ENCODE measurements at places on chromosomes 1 and 21. TPM values are rescaled to one million over a fixed set of nuclear protein-coding genes. Genes with fewer than 3 reads are reported as not detected.

AK5 gene
- total RNA-seq = not detected

TAS1R3 gene
- 0.15 TPM for total RNA-seq

FCRL3 gene
- not detected for total RNA-seq

LMOD1 gene
- not detected for total RNA-seq

ADCY10 gene
- total RNA-seq = 0.02 TPM

SELENON gene
- 3.4 TPM for total RNA-seq

HSPB7 gene
- not detected for total RNA-seq

ABL2 gene
- total RNA-seq = 6.0 TPM

S100A7A gene
- not detected for total RNA-seq

NBPF4 gene
- not detected for total RNA-seq

- peak overlapping the region; percentile 9 for H3K4me3 ChIP-seq
- peaks cover 30% of the 10 kb centered on the region for H3K4me1 ChIP-seq
- H3K27ac ChIP-seq = no peak overlapping the region
- no peaks in the 10 kb centered on the region for H3K36me3 ChIP-seq
- DNase-seq = no peak
- no peaks in the 10 kb centered on the region for H3K27me3 ChIP-seq
Measured at GRCh38 chr1:167880580-167881021, 33.3 kb downstream of the ADCY10 start.

DNA sequence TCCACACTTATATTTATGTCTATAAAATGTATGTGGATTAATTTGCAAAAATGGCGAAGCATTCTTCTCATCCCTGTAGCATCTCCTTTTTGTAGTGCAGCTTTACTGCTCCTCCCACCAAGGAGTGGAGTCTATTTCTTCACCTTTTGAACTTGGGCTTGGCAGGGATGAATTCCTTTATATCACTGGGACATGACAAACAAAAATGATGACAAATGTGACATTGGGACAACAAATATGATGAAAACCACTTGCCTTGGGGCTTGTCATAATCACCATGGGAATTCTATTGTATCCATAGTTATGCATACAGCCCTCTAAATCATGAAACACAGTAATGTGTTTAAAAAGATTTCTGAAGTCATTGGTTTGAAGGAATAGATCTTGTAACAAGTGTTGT lies 155.0 kb downstream of the TNFSF18 start:
- no peak for DNase-seq
- no peaks in the 10 kb centered on the region for H3K4me1 ChIP-seq
- H3K4me3 ChIP-seq = no peak overlapping the region

DNA sequence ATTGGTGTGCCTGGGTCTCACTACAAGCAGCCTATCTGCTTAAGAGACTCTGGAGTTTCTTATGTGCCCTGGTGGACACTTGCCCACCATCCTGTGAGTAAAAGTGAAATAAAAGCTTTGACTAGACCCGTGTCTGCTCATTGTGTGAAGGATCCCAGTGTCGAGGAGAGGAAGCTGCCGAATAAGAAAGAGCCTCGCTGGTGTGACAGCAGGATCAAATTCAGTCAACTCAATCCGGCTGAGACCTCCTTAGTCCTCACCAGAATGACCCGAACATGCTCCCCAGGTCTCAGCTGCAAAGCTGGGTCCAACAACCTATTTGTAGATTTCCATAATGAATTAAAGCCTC lies 14.8 kb downstream of the CD2 start:
- H3K27me3 ChIP-seq = peaks cover 4% of the 10 kb centered on the region
- DNase-seq = no peak

- no peak overlapping the region for H3K4me3 ChIP-seq
- no peaks in the 10 kb centered on the region for H3K27me3 ChIP-seq
- H3K4me1 ChIP-seq = no peaks in the 10 kb centered on the region
Measured at GRCh38 chr1:11520531-11521233, 41.7 kb downstream of the DISP3 start.

GRCh38 chr1:70415882-70416281 lies 4.8 kb downstream of the CTH start:
- peaks cover 16% of the 10 kb centered on the region for H3K4me1 ChIP-seq
- no peak overlapping the region for H3K4me3 ChIP-seq
- H3K36me3 ChIP-seq = peaks cover 33% of the 10 kb centered on the region

- H3K36me3 ChIP-seq = peaks cover 5% of the 10 kb centered on the region
- peaks cover 20% of the 10 kb centered on the region for H3K4me1 ChIP-seq
- DNase-seq = peak; percentile 47
- no peaks in the 10 kb centered on the region for H3K27me3 ChIP-seq
- peak overlapping the region; percentile 96 for H3K4me3 ChIP-seq
Measured at GRCh38 chr1:224116131-224116530, 2.2 kb downstream of the FBXO28 start.

GRCh38 chr21:27333096-27333495 lies 366.2 kb upstream of the ADAMTS5 start:
- no peak overlapping the region for H3K4me3 ChIP-seq
- no peaks in the 10 kb centered on the region for H3K36me3 ChIP-seq
- no peak for DNase-seq
- H3K27ac ChIP-seq = no peak overlapping the region
- H3K27me3 ChIP-seq = no peaks in the 10 kb centered on the region
- H3K4me1 ChIP-seq = no peaks in the 10 kb centered on the region

- H3K27me3 ChIP-seq = no peaks in the 10 kb centered on the region
- H3K27ac ChIP-seq = no peak overlapping the region
- H3K4me3 ChIP-seq = no peak overlapping the region
- H3K4me1 ChIP-seq = no peaks in the 10 kb centered on the region
- no peaks in the 10 kb centered on the region for H3K36me3 ChIP-seq
Measured at GRCh38 chr1:61518670-61519400, 206.1 kb downstream of the TM2D1 start.

DNA sequence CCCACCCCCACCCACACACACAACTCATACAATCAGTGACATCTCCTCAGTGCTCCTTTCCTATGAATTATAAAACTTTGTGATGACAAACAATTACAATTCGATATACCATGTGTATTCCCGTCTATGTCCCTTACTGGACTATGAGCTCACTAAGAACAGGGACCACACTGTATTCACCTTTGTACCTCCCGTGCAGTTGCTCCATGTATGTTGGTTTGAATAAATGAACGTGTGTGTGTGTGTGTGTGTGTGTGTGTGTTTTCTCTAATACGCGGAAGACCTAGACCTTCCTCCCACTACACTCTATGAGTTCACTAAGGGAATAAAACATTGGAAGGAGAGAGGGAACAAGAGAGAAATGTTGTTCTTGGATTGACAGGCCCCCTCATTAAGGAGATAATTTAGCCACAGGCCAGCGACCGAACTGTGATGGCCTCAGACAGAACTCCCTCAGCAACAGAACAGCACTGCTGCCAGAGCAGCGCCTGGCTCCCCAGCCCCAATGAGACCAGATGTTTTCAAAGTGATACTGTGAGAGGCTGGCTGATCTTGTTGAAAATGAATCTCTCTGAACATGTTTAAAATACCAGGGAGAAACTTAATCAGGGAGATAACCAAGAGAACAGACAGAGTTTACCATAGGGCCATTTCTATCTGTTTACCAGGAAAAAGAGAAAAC lies 21.7 kb downstream of the BCAR3 start:
- H3K4me3 ChIP-seq = no peak overlapping the region
- H3K36me3 ChIP-seq = peaks cover 6% of the 10 kb centered on the region
- peaks cover 55% of the 10 kb centered on the region for H3K4me1 ChIP-seq
- peak; percentile 73 for DNase-seq

DNA sequence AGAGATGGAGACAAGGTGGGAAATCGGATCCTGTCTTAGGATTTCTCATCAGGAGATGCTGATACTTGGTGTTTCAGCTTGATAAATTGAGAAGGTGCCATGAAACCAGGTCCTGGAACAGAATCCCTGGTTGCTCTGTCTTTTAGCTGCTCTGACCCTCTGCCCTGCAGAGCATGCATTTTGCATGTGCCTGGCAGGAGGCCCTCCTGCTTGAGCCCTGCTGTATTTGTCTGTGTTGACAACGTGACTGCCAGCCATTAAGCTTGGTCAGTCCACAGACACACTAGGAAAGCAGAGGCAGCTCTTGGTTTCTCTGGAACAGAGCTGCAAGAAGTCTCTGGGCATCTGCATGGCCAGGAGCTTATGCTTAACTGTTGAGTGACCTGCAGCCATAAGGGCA lies 2.5 kb downstream of the SLC25A44 start:
- no peak for DNase-seq
- peaks cover 18% of the 10 kb centered on the region for H3K36me3 ChIP-seq
- H3K27ac ChIP-seq = peak overlapping the region; percentile 4
- no peaks in the 10 kb centered on the region for H3K27me3 ChIP-seq

DNA sequence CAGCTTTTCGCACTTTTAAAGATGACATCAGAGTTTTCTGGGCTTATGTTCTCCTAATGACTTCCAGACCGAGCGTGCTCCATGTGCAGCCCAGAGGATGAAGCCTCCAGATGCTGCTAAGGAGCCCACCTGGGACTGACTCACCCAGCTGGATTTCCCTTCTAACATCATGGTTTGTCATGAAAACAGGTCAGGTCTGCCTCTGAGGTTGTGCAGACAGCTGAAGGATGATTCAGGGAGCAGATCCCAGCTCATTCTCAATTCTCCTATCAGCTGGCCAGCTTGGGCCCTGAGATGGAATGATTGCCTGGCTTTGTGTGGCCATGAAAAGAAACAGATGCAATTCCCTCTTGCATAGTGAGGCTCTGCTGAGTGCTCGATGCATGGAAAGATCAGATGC lies 123.9 kb upstream of the DUSP10 start:
- DNase-seq = no peak
- no peak overlapping the region for H3K4me3 ChIP-seq
- H3K27ac ChIP-seq = no peak overlapping the region
- no peaks in the 10 kb centered on the region for H3K4me1 ChIP-seq
- no peaks in the 10 kb centered on the region for H3K27me3 ChIP-seq

- no peak for DNase-seq
- peaks cover 82% of the 10 kb centered on the region for H3K4me1 ChIP-seq
- H3K36me3 ChIP-seq = no peaks in the 10 kb centered on the region
- no peak overlapping the region for H3K4me3 ChIP-seq
Measured at GRCh38 chr21:38987633-38988508, 182.1 kb downstream of the ETS2 start.

GRCh38 chr1:115840605-115841460 lies at the start of gene NHLH2:
TSS of gene NHLH2 (minus strand) at chr1:115841126. CDS start at chr1:115838372, 2,754 bp downstream.
- DNase-seq = no peak
- no peaks in the 10 kb centered on the region for H3K27me3 ChIP-seq
- H3K4me3 ChIP-seq = no peak within 1 kb of the TSS
- H3K27ac ChIP-seq = no peak within 1 kb of the TSS

- H3K4me3 ChIP-seq = no peak overlapping the region
- H3K36me3 ChIP-seq = no peaks in the 10 kb centered on the region
- H3K27me3 ChIP-seq = no peaks in the 10 kb centered on the region
- no peaks in the 10 kb centered on the region for H3K4me1 ChIP-seq
Measured at GRCh38 chr1:152392909-152393308, 21.2 kb downstream of the CRNN start.

DNA sequence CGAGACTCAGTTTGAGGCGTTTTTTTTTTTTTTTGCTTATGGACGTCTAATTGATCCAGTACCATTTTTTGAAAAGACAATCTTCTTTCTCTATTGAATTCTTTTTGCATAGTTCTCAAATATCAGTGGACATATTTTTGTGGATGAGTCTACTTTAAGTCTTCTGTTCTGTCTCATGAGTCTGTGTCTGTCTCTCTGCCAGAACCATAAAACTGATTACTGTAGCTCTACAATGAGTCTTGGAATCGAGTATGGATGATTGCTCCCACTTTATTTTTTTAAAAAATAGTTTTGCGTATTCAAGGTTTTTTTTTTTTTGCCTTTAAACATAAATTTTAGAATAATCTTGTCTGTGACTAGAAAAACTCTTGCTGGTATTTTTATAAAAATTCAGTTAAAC lies 323.5 kb downstream of the ZNF326 start:
- no peaks in the 10 kb centered on the region for H3K27me3 ChIP-seq
- H3K4me1 ChIP-seq = no peaks in the 10 kb centered on the region
- no peaks in the 10 kb centered on the region for H3K36me3 ChIP-seq
- no peak for DNase-seq
- H3K4me3 ChIP-seq = no peak overlapping the region
- no peak overlapping the region for H3K27ac ChIP-seq

DNA sequence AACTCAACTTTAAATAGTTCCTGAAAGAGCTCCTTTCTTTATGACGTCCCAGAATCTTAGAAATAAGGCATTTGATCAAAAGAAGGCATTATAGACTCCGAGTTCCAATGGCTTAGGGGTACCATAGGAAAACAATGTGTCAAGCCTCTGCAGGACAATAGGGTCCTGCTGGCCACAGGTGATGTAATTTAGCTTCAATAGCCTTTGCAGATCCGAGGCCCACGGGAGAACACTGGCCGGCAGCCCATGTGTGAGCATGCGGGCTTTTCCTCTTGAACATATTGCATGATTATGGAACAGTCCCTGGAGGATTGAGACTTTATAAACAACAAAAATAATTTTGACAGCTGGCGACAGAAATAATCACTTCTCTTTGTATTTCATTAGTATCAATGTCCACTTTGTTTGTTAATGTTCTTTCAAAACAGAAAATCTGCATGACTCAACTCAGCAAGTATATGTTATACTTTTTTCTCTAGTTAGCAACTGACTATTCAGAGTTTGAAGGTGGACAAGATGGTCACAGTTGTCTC lies 49.0 kb upstream of the NR5A2 start:
- H3K4me1 ChIP-seq = no peaks in the 10 kb centered on the region
- no peaks in the 10 kb centered on the region for H3K36me3 ChIP-seq
- no peak overlapping the region for H3K27ac ChIP-seq
- H3K27me3 ChIP-seq = no peaks in the 10 kb centered on the region

DNA sequence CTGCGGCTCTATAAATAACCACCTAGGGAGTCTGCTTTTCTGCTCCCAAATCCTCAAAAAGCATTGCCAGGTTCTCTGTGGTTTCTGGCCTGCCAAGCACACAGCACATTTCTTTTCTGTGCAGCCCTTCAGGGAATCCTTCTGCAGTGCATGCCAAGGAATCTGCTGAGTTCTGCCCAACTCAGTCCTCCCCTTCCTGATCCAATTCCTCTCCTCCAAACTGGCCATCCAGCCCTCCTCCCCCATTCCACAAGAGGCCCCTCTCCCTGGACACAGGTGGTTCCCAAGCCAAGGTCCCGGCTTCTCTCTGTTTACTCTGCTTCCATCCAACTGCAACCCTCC lies 61.8 kb downstream of the HIVEP3 start:
- H3K4me3 ChIP-seq = no peak overlapping the region
- H3K27ac ChIP-seq = no peak overlapping the region
- no peak for DNase-seq
- H3K36me3 ChIP-seq = no peaks in the 10 kb centered on the region
- H3K4me1 ChIP-seq = no peaks in the 10 kb centered on the region
- H3K27me3 ChIP-seq = peaks cover 6% of the 10 kb centered on the region

DNA sequence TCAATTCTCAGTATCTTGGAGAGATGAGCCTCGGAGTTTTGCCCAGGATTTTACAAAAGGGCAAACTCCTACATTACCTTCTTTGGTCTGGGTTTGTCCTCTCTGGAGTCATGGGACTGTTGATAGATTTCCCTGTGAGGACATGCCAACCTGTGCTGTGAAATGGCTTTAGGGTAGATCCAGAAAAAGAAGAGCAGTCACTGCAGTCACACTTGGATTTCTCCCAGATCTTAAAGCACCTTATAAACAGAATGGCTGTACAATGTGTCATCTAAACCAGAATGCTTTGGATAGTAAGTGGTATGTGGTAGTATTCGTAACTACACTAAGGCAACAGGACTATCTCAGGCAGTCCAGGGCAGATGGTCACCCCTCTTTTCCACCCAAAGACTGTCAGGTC lies 1.9 kb upstream of the CSRP1 start:
- H3K27me3 ChIP-seq = no peaks in the 10 kb centered on the region
- DNase-seq = no peak
- H3K27ac ChIP-seq = no peak overlapping the region
- no peaks in the 10 kb centered on the region for H3K36me3 ChIP-seq
- H3K4me1 ChIP-seq = peaks cover 52% of the 10 kb centered on the region

- no peak overlapping the region for H3K4me3 ChIP-seq
- DNase-seq = peak; percentile 12
- no peaks in the 10 kb centered on the region for H3K27me3 ChIP-seq
- no peak overlapping the region for H3K27ac ChIP-seq
Measured at GRCh38 chr1:240888039-240888786, 276.3 kb upstream of the GREM2 start.

Measured in HepG2 (cell line).